ENCODE measurements at places on chromosomes 2 and 18.

DNA sequence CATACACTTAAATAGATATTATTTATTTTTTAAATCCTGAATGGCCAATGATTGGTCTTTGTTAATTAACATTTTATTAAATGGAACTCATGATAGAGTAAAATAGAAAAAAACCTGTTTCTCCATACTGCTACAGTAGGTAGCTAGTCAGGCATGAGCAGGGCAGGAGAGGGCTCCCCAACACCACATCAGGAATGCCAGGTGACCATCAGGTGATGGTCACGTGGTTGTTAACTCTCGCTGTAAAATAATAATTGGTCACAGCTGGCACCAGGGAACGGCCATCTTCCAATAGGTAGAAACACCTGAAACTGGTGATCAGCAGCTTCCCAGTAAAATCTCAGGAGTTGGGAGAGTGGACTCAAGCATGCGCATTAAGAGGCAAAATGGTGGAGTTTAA lies 172.2 kb downstream of the MEIS1 start:
- DNase-seq, result no peak

DNA sequence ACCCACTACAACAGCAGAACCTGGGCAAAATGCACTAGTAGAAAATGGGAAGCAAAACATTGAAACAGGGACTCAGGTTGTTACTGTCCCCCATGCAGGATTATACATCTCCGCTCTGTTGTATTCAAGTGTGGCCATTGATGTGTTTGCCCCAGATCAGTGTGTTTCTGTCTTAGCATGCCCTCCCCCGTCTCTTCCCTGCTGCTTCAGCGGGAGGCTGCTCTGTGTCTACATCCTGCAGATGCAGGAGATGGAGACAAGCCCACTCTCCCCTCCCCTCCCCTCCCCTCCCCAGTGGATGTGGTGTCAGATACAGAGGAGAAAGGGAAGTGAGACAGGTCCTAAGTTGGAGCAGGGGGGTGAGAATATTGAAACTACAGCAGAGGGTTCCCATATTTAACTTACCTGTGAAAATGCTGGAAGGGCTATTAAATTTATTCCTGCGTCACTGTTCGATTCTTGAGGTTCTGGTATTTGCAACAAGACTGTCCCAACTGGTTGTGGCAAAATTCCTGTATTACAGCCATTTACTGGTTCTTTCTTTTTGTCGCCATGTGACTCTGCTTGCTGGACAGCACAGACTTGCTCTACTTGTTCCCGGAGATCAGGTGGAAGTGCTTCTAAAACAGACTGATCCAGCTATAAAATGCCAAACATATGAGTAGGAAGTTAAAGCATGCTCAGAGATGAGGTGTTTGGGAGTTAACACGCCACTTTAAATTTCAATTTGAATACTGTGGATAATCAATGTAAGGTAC lies 67.0 kb downstream of the EIF5B start:
- no peak for DNase-seq

GRCh38 chr18:44458777-44459176 lies 221.9 kb upstream of the SETBP1 start:
- DNase-seq, result no peak

GRCh38 chr2:80529466-80530165 lies 225.1 kb upstream of the LRRTM1 start:
- DNase-seq, result no peak

DNA sequence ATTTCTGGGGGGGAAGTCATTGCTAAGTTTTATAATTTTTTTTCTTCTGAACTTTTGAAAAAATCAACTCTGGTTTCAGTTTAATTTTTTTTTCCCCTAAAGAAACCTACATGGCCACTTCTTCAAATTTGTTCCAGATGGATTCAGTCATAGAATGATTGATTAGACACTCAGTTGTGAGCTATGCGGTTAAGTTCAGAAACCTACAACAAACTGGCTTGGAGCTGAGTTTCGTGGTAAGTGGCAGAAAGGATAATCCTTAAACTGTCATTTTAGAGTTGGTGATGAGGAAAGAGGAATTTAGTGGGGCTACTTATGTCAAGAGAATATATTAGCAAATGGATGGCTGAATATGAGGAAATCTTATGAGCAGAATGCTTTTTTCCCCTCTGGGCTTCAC lies 23.7 kb downstream of the EFEMP1 start:
- no peak for DNase-seq

- no peak for DNase-seq
Observed at GRCh38 chr2:219123356-219124135, 37.1 kb downstream of the NHEJ1 start.

DNA sequence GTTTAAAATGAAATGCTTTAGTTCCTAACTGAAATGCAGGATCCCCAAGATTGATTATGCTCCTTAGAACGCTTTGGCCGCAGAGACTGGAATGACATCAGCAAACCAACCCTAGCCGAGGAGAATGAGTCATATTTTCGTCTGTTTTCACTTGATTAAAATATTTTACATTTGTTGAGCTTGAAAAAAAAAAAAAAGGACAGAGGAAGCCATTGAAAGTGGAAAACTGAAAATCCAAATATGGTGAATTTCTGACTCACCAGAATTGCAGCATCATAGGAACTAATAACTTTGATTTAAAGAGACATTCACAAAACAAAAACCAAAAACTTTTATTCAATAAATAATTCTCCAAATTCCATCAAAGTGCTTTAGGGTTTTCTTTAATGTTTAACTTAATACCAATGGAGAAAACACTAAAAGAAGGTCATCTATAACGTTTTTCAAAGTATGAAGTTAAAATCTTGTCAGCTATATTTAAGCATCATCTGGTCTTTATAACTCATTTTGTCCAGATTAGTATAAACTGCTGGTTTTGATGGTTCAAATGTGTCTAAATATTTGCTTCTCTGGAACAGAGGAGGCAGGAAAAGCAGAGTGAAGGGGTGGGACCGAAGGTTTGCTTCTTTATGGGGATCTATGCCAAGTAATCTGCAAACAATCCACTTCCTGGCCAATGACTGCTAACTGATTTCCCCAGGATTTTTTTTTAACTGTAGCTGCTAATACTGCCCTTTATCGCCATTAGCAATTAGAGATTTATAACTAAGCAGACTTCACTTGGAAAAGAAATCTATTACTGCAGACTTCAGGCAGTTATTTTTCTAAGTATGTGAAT lies 30.9 kb upstream of the COL5A2 start:
- no peak for DNase-seq

GRCh38 chr2:215615067-215615802 lies 179.4 kb upstream of the FN1 start:
- DNase-seq, result no peak

DNA sequence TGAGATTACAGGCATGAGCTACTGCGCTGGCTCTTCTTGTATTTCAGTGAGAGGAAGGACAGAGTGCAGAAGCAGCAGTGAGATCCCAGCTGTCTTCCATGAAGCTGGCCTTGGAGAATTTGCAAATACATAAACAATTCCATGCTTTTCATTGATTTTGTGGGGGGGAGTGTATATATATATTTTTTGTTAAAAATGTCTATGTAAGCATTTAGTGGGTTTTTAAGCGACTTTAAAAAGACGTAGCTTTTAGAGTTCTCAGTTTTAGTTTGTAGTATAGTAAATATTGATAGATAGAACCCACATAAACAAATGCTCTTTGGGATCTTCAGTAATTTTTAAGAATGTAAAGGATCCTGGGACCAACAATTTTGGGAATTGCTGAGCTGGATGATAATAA lies 6.3 kb downstream of the RBFA start:
- DNase-seq, result no peak

DNA sequence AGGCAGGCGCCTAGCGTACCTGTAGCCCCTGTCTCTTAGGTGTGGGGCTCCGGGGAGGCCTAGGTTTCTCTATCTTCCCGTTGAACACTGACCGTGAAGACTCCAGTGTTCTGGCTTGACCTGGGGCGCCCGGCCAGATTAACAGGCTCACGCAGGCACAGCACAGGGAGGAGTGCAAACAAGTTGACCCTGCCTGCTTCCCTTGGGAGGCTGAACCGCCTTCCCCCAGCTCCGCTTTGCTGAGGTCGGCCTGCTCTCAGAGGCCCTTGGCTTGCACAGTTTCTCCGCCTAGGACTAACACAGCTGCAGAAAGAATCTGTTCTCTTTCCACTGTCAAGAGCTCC lies 567 bp downstream of the PCYOX1 start:
- DNase-seq, result no peak

DNA sequence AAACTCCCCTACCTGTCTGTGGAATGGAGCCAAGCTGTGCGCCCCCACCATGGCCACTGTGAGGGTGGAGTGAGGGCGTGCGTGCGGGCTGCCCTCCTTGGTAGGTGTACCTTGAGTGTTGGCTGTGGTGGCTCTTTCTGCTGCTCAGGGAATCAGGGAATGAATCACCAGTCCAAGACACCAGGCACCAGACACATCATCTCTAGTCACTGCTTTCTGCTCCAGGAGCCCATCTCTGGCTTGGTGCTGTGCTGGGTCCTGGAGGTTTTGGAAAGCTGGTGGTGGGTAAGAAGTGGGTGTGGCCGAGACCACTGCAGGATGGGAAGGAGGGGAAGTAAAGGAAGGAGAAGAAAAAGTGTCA lies 209.9 kb downstream of the SEPTIN10 start:
- DNase-seq, result no peak

GRCh38 chr2:144237830-144238627 lies 281.9 kb downstream of the ZEB2 start:
- DNase-seq, result no peak

DNA sequence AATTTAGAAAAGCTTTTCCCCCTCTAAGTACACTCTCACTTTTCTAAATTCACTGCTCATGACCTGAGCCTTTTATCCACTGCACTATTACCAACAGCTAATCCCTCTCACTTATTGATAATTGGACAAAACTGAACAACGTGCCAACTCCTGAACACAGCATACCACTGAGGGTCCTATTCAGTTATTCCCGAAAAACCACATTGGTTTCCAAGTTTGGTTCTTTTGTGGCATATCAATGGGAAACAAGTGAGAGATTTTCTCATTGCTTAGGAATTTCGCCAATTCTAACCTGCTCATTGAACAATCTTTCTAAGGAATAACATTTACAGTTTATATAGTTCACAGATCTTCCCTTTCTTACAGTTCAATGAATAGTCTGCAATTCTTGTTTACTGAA lies 977.4 kb downstream of the TMEM182 start:
- no peak for DNase-seq

Data from stimulated activated CD8-positive, alpha-beta memory T cell treated with anti-CD3 and anti-CD28 coated beads, Interleukin-15, amount 100 ng/mL, for 24 hours (primary cell).